ENCODE measurements at places on chromosomes 3 and 15. TPM values are rescaled to one million over a fixed set of nuclear protein-coding genes. Genes with fewer than 3 reads are reported as not detected.

CDC25A gene
- 1.8 TPM for total RNA-seq

CHRNA3 gene
- total RNA-seq = not detected

ZNF660 gene
- total RNA-seq = 5.2 TPM

SLC51A gene
- total RNA-seq = not detected

ATP13A4 gene
- 3.4 TPM for total RNA-seq

AKAP13 gene
- total RNA-seq = 290 TPM

CHL1 gene
- total RNA-seq = 7.4 TPM

GADL1 gene
- not detected for total RNA-seq

DNA sequence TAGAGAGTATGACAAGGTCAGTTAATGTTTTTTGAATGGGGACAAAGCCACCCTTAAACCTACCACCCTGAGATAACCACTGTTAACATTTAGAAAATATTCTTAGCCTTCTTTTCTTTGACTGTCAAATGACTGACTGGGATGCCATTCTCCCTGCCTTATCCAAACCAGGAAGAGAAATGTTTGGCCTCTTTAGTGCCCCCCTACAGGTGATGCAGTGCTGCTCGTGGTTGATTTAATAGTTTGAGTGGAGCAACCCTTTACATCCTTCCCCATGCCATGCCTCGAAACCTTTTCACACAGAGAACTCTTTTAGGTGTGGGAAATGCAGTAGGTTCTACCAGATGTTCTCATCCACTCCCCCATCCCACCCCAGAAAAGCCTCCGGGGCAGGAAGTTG lies 38.7 kb upstream of the UMPS start:
- H3K4me1 ChIP-seq = peaks cover 3% of the 10 kb centered on the region
- peaks cover 9% of the 10 kb centered on the region for H3K27me3 ChIP-seq
- H3K27ac ChIP-seq = no peak overlapping the region
- H3K36me3 ChIP-seq = no peaks in the 10 kb centered on the region
- DNase-seq = no peak

DNA sequence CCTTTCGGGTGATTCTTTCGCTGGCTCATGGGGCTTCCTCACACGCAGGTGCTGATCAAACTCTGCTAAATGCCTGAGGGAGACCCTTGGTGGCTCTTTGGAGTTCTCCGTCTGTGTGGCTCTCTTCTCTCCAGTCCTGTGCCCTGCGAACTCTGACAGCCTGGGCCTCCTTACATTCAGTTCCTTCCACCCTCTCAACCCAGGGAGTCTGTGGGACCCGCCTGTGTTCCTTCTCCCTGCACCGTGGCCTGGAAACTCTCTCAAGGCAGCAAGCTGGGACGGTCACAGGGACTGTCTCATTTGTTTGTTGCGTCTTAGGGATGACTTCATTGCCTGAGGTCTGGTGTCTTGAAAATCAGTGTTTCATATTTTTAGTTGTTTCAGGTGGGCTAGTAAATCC lies 37.0 kb upstream of the CORO2B start:
- no peaks in the 10 kb centered on the region for H3K4me1 ChIP-seq
- H3K36me3 ChIP-seq = no peaks in the 10 kb centered on the region
- no peak for DNase-seq
- no peak overlapping the region for H3K27ac ChIP-seq
- H3K27me3 ChIP-seq = peaks cover 20% of the 10 kb centered on the region
- no peak overlapping the region for H3K4me3 ChIP-seq

GRCh38 chr3:113698956-113699355 lies 2.5 kb upstream of the USF3 start:
- DNase-seq = no peak
- H3K27me3 ChIP-seq = no peaks in the 10 kb centered on the region
- H3K4me1 ChIP-seq = peaks cover 19% of the 10 kb centered on the region

DNA sequence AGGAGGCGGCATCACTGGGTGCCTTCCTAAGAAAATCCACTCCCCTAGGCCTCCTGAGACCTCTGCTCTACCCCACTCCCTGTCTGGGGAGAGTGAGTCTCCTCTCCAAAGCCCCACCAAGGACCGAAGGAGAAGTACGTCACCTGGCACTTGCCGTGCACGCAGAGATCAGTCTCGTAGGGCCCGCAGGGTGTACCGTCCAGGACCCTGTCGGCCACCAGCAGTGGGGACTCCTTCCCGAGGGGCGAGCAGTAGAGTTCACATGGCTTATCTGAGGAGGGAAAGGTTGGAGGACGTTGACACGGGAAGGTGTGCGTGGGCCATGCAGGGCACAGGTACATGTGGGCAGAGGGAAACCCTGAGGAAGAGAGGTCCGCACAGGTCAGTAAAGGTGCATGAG lies 232.9 kb downstream of the ADAMTS17 start:
- no peaks in the 10 kb centered on the region for H3K4me1 ChIP-seq
- no peak overlapping the region for H3K27ac ChIP-seq
- no peak for DNase-seq
- no peak overlapping the region for H3K4me3 ChIP-seq
- H3K27me3 ChIP-seq = peaks cover 3% of the 10 kb centered on the region

DNA sequence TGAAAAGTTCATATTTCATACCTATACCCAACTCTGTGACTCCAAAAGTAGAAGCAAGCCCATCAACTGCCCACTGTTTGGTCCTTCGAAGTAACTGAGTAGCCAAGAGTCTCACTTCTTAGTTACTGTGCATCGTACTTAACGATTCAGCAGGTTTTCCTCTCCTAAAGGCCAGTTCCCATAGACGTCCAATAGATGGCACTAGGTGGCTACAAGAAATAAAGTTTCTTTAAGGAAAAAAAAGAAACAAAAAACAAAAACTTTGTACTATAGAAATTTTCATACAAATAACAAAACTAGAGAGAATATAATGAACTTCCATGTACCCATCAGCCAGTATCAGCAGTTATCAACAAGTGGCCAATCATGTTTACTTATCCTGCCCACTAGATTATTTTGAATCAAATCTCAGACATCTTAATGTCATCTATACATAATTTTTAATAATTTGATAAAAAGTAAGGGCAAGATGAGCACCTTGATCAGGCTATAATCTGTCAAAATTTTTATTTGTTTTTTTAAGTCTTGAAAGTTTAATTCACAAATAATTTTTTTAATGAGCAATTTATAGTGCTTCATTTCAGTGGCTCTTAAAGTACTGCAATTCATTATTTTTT lies 63.8 kb upstream of the ACP3 start:
- H3K4me3 ChIP-seq = no peak overlapping the region
- no peak overlapping the region for H3K27ac ChIP-seq
- H3K4me1 ChIP-seq = no peaks in the 10 kb centered on the region
- no peaks in the 10 kb centered on the region for H3K36me3 ChIP-seq
- no peaks in the 10 kb centered on the region for H3K27me3 ChIP-seq

DNA sequence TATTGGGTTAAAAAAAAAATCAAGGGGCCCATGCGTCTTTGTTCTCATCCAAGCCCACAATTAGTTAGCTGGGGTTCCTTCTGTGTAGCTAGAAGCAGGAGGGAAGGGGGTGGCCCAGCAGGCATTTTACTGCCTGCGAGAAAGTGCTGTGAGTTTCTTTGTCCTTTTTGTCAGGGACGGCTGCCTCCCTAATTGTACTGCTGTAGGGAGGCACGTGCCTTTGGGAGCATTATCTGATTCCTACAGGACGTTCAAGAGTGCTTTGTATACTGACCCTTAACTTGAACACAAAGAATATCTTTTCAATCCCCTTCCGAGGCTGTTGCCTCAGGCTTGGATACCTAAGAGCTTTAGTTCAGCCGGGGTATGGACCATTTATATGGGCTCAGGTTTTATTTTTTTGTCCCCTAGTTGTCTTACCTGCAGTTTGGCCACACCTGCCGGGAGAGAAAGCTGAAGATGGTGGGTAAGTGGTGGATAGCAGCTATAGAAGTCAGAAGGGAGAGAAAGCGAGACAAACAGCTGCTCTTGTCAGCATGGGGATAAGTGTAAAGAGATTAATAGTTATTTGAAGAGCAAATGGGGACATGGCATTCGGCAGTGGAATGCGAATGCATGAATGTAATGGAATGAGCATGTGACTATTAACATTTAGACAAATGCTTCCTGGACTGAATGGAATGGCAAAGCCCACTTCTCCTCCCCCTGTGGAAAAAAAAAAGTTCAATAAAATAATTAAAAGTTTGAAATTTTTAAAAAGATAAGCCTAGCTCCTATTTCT lies 175.2 kb downstream of the TP63 start:
- H3K27me3 ChIP-seq = no peaks in the 10 kb centered on the region
- no peaks in the 10 kb centered on the region for H3K4me1 ChIP-seq
- DNase-seq = no peak
- no peak overlapping the region for H3K4me3 ChIP-seq
- H3K36me3 ChIP-seq = no peaks in the 10 kb centered on the region

DNA sequence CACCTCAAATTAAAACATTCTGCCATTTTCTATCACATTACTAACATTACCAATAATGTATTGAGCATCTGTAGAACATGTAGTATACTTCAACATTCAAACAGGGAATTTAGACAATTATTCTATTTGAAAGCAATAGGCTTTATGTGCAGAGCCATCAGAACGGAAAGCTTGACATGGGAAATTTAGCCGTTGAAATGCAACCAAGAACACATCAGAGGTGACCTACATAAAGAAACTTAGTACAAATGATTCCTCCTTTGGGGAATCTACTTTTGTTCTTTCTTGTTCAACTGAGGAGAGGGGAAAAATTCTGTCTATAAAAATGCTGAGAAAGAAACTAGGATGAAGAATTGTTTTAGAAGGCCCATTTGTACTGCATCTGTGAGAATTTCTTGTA lies 38.6 kb upstream of the RBMS3 start:
- no peaks in the 10 kb centered on the region for H3K36me3 ChIP-seq
- H3K4me3 ChIP-seq = no peak overlapping the region
- no peak overlapping the region for H3K27ac ChIP-seq
- DNase-seq = no peak
- H3K27me3 ChIP-seq = no peaks in the 10 kb centered on the region
- no peaks in the 10 kb centered on the region for H3K4me1 ChIP-seq

DNA sequence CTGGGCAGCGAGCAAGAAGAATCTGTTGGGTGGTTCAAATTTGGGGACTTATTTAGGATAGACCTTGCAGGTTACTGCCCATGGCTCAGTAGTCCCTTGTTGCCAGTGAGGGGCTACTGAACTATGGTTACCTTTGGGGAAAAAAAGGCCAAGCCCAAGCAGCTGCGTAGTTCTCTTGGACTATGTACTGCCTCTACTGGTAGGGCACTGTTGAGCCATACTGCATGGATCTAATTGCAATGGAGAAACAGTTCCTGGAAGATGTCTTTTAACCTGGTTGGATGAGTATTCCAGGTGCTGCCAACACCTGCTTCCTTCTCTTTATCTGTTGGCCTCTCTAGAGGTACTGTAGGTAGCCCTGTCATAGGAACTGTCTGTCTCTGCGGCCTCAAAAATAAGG lies 671.9 kb upstream of the CBLB start:
- no peaks in the 10 kb centered on the region for H3K36me3 ChIP-seq
- DNase-seq = no peak
- H3K4me1 ChIP-seq = no peaks in the 10 kb centered on the region
- no peaks in the 10 kb centered on the region for H3K27me3 ChIP-seq
- no peak overlapping the region for H3K4me3 ChIP-seq

- H3K27me3 ChIP-seq = peaks cover 10% of the 10 kb centered on the region
- H3K4me3 ChIP-seq = no peak overlapping the region
- H3K27ac ChIP-seq = no peak overlapping the region
- DNase-seq = no peak
- H3K36me3 ChIP-seq = no peaks in the 10 kb centered on the region
These were observed 14.7 kb upstream of the SYN2 start for GRCh38 chr3:11989383-11990038.

GRCh38 chr3:217948-218347 lies 21.4 kb downstream of the CHL1 start:
- peaks cover 32% of the 10 kb centered on the region for H3K4me1 ChIP-seq
- peak overlapping the region; percentile 9 for H3K4me3 ChIP-seq

DNA sequence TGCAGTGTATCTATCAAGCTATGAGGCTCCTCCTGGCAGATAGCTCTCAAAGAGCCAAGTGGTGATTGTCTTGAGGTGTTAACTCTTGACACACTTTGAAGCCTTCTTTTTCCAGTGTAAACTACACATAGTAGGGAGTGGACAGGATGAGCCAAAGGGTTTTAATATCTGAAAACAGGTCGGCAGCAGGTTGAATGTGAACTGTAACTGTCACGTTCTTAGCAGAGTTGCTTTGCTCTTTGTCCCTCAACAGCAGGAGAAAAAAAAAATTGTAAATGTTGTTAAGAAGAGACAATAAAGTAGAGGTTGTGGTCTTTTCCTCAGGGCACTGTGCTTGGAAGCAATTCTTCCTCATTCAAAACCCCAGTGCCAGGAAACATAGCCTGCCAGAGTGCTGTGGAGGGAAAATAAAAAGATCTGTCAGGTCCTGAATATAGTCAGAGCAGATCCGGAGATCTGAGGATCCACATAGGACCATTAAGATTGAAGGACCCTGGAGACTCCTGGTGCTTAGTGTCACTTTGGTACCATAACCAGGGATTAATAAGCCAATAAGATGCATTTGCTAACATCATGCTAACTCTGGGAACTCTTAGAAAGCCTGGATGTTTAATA lies 229.7 kb downstream of the NAALADL2 start:
- no peaks in the 10 kb centered on the region for H3K4me1 ChIP-seq
- no peak for DNase-seq
- no peaks in the 10 kb centered on the region for H3K27me3 ChIP-seq
- no peak overlapping the region for H3K27ac ChIP-seq

- H3K27me3 ChIP-seq = peaks cover 1% of the 10 kb centered on the region
- H3K27ac ChIP-seq = no peak overlapping the region
- DNase-seq = no peak
- peaks cover 9% of the 10 kb centered on the region for H3K4me1 ChIP-seq
These were observed 24.1 kb downstream of the TMEM40 start for GRCh38 chr3:12734960-12735359.

DNA sequence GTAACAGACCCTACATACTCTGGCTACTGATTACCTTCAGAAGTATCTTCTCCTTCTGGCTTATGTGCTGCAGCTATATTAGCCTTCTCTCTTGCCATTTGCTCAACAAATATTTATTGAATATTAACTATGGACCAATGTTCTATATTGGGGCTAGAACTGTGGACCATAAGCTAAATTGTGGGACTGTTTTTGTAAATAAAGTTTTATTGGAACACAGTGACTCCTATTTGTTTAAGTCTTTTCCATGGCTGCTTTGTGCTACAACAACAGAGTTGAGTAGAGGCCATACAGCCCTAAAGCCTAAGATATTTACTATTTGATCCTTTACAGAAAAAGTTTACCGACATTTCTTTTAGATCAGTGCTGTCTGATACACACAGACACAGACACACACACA lies 20.3 kb upstream of the XIRP1 start:
- no peaks in the 10 kb centered on the region for H3K36me3 ChIP-seq
- no peak overlapping the region for H3K27ac ChIP-seq
- H3K4me3 ChIP-seq = no peak overlapping the region
- H3K4me1 ChIP-seq = peaks cover 30% of the 10 kb centered on the region

GRCh38 chr3:2454865-2455264 lies 356.2 kb downstream of the CNTN4 start:
- H3K27ac ChIP-seq = no peak overlapping the region
- no peaks in the 10 kb centered on the region for H3K27me3 ChIP-seq
- H3K36me3 ChIP-seq = no peaks in the 10 kb centered on the region
- H3K4me3 ChIP-seq = no peak overlapping the region
- no peaks in the 10 kb centered on the region for H3K4me1 ChIP-seq

- peaks cover 3% of the 10 kb centered on the region for H3K27me3 ChIP-seq
- DNase-seq = no peak
- H3K27ac ChIP-seq = no peak overlapping the region
- H3K36me3 ChIP-seq = no peaks in the 10 kb centered on the region
- H3K4me3 ChIP-seq = no peak overlapping the region
- no peaks in the 10 kb centered on the region for H3K4me1 ChIP-seq
These were observed 215.0 kb downstream of the MECOM start for GRCh38 chr3:169448501-169448900.

Measured in activated B cell treated with CpG ODN at 0.5 μM for 24 hours (primary cell).